ENCODE measurements at places on chromosomes 3 and 15.

GRCh38 chr3:177284383-177284881 is 87.2 kb upstream of the TBL1XR1 start:
- DNase-seq: no peak

- DNase-seq: no peak
These were observed 30.8 kb upstream of the CPB1 start for GRCh38 chr3:148796799-148797198.

DNA sequence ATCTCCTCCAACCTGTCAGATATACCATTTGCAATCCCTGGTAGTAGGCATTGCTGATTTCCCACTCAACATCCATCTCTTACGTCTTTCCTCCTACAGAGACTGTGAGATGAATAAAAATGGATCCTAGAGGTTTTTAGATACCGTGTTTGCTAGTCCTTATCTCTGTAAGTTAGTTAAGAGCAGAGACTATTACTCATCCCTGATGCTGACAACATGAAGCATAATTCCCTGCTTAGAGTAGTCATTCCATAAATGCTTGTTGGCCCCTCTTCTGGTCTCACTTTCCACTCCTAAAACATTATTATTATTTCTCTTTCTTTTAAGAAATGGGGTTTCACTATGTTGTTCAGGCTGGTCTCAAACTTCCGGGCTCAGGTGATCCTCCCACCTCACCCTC is 136.2 kb downstream of the RTP4 start:
- no peak for DNase-seq

GRCh38 chr3:102400766-102401165 is 34.0 kb upstream of the ZPLD1 start:
- no peak for DNase-seq

GRCh38 chr3:152557302-152557999 is 277.5 kb upstream of the P2RY1 start:
- DNase-seq: no peak

- no peak for DNase-seq
These were observed 4.6 kb downstream of the PPM1M start for GRCh38 chr3:52250122-52250521.

GRCh38 chr15:78419367-78419766 is 18.6 kb upstream of the IREB2 start:
- DNase-seq: no peak

Measured in activated naive CD8-positive, alpha-beta T cell treated with anti-CD3 and anti-CD28 coated beads, Interleukin-2, amount 50 U/mL, for 16 hours (primary cell).